NCI-H524 treated with DMSO at 0.1 percent for 48 hours (cell line): ENCODE measurements at places on chromosomes 1 and 21.

GRCh38 chr1:39391691-39392679, 99.5 kb upstream of the BMP8A start:
- no peak for DNase-seq

GRCh38 chr1:226638608-226639007, 90.0 kb downstream of the STUM start:
- DNase-seq = no peak

- DNase-seq = no peak
Observed at GRCh38 chr1:184283999-184284398, 102.8 kb upstream of the C1orf21 start.

- DNase-seq = no peak
Observed at GRCh38 chr1:3661631-3662030, 9.3 kb downstream of the TP73 start.

DNA sequence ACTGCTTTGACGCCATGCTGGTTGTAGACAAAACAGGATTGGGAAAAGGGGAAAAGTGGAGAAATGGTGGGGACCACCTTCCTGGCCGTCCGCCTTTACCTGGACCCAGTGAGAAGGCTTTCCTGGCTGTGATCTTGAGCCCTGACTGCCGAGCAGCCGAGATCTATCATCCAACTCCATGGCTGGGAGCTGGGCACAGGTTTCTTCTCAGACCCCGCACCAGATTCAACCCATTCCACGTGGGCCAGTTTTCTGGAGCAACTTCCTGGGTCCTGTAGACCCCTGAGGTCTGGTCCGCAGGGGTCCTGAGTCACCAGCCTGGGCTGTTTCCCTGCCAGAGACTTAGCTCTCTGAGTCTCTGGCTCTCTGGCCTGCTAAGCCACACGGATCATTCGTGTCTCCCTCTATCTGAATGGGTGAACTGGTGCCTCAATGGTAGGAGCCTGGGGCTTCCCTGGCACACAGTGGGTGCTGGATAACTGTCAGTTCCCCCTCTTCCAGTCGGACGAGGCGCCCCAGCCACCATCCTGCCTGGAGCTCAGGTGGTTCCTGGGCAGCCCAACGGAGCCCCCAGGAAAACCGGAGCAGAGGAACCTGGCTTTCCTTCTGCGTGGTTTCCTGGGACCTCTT, 4.5 kb upstream of the NPHP4 start:
- DNase-seq = no peak

- no peak for DNase-seq
Observed at GRCh38 chr1:15288173-15288926, 41.3 kb downstream of the FHAD1 start.

- DNase-seq = peak; percentile 36
Observed at GRCh38 chr1:98406352-98407088, 255.0 kb upstream of the SNX7 start.

GRCh38 chr1:8040586-8040985, 14.5 kb upstream of the ERRFI1 start:
- no peak for DNase-seq

DNA sequence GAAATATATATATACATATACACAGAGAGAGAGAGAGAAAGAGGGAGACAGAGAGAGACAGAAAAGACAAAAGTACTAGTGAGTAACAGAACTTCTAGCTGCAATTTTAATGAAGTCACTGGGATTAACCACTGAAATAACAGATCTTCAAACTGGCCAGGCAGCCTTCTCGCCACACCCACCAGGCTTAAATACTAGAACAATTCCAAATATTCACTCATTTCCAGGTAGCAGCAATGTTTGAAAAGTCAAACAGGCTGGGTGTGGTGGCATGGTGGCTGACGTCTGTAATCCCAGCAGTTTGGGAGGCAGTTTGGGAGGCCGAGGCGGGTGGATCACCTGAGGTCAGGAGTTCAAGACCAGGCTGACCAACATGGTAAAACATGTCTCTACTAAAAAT, 5.2 kb downstream of the PRDX1 start:
- no peak for DNase-seq

DNA sequence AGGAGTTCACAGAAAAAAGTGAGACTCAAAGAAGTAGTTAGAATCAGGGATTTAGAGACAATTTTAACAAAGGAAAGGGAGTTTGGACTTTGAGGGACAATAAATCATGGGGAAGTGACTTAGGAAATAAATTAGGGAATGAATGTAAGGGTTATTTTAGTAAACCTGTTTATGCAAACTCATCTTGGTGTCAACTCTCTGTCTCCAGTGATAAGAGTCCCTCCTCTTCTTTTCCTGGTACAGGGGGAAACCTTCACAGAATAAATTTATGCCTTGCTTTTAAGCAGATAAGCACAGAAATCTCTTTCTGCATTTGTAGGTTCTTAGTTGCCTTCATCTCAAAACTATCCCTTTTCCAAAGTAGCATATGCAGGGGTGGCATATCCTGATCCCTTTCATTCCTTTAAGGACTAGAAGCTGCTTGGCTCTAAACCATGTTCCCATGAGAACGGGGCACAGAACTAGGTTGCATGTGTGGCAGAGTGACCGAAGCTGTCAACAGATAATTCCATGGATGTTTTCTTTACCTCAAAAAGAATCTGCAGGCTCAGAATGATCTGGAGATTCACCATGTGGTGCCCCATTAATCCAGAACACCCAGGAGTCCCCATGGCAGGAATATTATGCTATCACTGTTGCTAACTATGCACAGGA, 155.4 kb downstream of the ZNF648 start:
- DNase-seq = no peak

- DNase-seq = no peak
Observed at GRCh38 chr1:86583032-86583431, 36.2 kb downstream of the CLCA4 start.

DNA sequence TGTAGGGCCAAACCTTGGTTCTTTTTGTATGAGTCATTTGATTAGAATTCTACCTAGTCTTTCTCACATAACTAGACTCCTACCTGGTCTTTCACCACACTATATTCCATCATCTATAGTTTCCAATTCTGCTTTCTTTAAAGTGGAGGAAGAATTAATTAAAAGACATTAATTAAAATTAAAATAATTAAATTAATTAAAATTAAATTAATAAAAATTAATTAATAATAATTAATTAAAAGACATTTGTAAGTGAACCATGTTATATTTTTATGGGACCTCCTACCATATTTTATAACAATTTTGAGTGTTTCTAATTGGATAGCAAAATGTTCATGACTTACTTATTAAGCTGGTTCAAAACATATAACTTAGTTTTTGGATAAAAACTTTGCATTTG, 77.4 kb downstream of the CCDC18 start:
- no peak for DNase-seq

DNA sequence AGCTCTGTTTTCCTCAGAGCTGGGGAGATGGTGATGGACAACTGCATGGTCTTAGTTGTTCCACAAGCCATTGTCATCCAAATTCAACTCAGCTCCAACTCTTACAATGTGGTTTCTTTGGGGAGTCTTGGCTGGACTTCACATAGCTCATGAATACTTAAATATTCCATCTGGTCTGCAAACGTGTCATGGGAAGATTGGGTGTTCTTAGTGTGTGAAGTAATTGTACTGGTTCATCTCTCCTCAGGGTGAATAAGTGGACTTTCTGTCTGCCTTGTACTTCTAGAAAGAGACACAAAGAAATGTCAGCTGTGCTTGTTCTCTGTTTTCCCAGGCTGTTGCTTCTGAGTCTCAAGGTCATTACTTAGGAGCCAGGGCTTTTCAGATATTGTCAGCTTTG, 106.6 kb downstream of the VPS13D start:
- DNase-seq = no peak

- DNase-seq = peak; percentile 88
Observed at GRCh38 chr21:31559368-31560119, 99.9 kb upstream of the SOD1 start.

GRCh38 chr1:31823780-31824179, 8.0 kb upstream of the SPOCD1 start:
- no peak for DNase-seq

DNA sequence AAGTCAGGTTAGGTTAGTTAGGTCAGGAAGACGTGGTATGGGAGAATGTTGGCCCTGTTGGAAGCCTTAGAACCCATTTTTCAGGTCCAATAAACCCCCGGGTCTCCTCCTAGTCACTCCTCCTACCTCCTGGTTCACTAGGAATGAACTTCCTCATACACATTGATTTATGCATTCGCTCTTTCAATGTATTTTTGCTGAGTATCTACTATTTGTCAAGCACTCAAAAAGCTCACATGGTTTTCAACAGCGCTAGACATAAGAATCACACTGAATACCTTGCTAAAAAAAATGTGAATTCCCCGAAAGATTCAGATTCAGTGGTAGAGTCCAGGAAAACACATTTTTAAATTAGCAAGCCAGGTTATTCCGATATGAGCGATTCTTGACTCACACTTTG, 85.8 kb upstream of the LRRN2 start:
- no peak for DNase-seq

GRCh38 chr21:32842146-32842545, 70.6 kb upstream of the PAXBP1 start:
- DNase-seq = no peak

GRCh38 chr21:23936224-23936623, 1671.1 kb downstream of the MRPL39 start:
- DNase-seq = peak; percentile 3

- DNase-seq = no peak
Observed at GRCh38 chr1:100422065-100422464, 69.8 kb downstream of the CDC14A start.

GRCh38 chr21:44402323-44403105, 49.1 kb downstream of the TRPM2 start:
- no peak for DNase-seq

DNA sequence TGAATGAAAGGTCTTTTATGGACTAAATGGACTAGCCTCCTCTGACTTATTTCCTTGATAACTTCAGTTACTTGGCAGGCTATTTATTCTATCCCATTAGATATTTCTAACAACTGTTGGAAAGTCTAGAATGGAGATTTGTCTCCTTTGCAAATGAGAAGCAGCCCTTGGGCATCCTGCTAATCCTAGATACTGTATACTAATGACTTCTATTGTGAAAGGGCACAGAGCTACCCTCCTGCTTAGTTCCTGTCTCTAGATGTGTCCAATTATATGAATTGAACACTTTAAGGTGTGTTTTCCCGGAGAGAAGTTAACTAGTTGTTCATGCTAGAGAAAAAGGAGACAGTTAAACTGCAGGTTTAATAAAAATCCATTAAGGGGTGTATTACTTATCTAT, 10.2 kb upstream of the NCMAP start:
- DNase-seq = no peak

DNA sequence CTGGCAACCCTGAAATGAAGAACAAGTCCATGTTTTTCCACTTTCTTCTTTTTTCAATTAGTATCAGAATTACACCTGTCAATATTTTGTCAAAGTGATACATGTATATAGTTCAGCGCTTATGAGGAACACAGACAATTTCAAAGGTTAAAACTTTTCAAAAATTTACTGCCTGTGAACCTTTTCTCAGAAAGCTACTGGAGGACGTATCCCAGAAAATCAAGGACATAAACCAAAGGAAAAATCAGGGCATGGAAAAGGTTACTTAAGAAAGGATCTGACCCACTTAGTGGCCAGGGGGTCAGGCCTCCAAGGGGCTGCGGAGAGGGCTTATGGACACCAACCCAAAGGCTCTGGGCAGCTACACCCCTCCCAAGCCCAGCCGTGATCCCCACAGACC, 81.1 kb upstream of the ACTRT2 start:
- DNase-seq = no peak

GRCh38 chr1:206635978-206636345, 626 bp downstream of the DYRK3 start:
- peak; percentile 2 for DNase-seq

GRCh38 chr1:21365036-21365435, 74.8 kb upstream of the ECE1 start:
- no peak for DNase-seq

GRCh38 chr21:45698493-45699184, 55.1 kb downstream of the PCBP3 start:
- no peak for DNase-seq

- no peak for DNase-seq
Observed at GRCh38 chr1:203440771-203441170, 34.8 kb upstream of the PRELP start.

GRCh38 chr21:41929248-41929647, 24.6 kb downstream of the C2CD2 start:
- DNase-seq = no peak

GRCh38 chr1:207703712-207704111, 48.1 kb upstream of the CD46 start:
- DNase-seq = no peak

GRCh38 chr1:29469457-29469856, 233.1 kb downstream of the PTPRU start:
- DNase-seq = no peak

GRCh38 chr1:116877141-116877818, 32.4 kb upstream of the PTGFRN start:
- DNase-seq = no peak

DNA sequence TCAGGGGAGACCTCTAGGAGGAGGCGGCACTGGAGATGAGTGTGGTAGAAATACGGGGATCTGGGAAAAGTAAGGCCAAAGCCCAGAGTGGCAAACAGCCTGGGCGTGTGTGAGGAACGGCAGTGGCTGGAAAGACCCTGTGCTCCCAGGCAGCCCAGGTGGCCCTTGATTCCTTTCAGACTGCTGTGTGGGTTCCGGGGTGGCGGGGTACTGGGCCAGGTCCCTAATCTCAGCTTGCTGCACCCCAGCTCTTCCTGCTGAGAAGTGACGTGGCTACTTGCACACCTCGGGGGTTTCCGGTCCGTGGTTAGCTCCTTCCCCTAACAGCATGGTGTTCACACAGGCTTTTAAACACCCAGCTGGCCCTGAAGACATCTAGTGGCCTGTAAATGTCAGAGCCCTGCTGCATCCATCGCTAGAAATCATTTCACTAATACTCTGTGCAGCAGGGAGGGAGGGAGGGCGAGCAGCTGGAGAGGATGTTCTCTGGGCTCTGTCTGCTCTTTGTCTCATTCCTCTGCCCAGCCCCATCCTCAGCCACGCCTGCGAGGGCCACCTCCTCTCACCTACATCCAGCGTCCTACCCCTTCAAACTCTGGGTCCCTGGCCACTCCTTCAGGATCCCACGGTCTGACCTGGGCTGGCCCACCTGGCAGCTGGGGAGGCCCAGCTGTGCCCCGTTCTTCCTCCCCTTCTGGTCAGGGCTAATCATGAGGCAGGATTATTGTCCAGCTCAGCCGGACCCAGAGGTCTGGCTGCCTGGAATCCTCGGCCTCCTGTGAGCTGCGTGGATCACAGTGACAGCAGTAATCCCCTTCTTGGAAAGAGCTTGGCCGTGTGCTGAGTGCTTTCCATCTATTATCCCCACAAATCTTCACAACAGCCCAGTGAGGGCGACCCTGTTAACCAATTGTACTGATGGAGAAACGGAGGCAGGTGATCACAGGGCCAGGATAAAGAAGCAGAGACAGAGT, 7.2 kb downstream of the ZDHHC18 start:
- DNase-seq = no peak
